ENCODE measurements at places on chromosomes 16 and 17. TPM values are rescaled to one million over a fixed set of nuclear protein-coding genes. Genes with fewer than 3 reads are reported as not detected.

Gene SLC35G6
- not detected for total RNA-seq

Gene SPATA32
- 0.39 TPM for total RNA-seq

Gene CD300LG
- not detected for total RNA-seq

DNA sequence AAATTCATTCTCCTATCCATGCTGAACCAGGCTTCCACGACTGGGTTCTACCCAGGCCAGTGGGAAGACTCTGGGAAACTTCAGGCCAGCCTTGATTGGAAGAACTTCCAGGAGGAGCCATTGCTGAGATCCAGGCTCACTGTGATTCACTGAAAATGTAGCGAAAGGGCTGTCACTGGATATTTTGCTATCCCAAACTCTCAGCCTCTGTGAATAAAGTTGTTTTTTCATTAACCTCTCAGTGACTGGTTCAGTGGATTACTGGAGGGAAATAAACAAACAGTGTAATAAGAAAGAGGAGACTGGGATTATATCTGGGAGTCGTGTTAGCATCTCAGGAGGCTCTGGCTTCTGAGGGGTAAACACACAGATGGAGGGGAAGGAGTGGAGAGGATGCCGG, 3.1 kb downstream of the FOXL1 start:
- no peak for DNase-seq

Gene EVPLL
- not detected for total RNA-seq

GRCh38 chr16:23072084-23072599, 77.1 kb downstream of the USP31 start:
- DNase-seq: no peak

Gene MMD
- total RNA-seq: 46.3 TPM

- DNase-seq: no peak
Measured at GRCh38 chr17:63295839-63296590, 150.1 kb downstream of the CYB561 start.

DNA sequence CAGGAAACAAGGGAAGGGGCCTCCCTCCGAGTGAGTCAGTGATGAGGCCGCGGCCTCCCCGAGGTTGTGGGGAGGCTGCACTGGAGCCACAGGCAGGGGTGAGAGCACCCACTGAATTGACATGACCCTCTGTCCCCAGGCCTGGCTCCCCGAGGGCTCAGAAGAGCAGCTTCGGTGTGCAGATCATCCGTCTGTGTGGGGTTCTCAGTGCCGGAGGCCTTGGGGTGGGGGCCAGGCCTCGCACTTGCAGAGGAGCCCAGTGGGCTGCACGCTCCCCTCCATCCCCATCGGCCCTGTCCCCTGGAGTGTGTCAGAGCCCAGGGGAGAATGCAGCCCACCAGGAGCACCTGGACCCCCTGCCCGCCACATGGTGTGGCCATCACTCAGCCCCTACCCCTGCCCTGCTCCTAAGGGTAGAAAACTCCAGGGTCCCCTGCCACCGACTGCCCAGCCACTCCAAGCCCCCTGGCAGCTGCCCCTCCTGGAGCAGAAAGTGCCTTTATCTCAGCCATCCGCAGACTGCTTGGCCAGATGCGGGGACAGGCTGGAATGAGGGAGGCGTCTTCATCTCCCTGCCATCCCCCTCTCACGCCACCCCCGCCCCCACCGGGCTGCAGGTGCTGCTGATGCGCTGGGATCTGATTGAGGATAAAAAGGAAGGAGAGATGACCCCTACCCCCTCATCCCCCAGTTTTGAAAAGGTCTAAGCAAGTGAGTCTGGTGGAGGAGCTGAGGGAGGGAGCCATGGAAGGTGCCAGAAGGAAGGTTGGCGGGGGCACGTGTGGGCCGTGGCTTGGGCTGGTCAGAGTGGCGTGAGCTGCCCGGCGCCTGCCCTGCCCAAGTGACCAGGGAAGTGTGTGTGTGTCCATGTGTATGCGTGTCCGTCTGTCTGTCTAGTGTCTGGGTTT, 358.3 kb downstream of the SEC14L1 start:
- DNase-seq: peak; percentile 5

DNA sequence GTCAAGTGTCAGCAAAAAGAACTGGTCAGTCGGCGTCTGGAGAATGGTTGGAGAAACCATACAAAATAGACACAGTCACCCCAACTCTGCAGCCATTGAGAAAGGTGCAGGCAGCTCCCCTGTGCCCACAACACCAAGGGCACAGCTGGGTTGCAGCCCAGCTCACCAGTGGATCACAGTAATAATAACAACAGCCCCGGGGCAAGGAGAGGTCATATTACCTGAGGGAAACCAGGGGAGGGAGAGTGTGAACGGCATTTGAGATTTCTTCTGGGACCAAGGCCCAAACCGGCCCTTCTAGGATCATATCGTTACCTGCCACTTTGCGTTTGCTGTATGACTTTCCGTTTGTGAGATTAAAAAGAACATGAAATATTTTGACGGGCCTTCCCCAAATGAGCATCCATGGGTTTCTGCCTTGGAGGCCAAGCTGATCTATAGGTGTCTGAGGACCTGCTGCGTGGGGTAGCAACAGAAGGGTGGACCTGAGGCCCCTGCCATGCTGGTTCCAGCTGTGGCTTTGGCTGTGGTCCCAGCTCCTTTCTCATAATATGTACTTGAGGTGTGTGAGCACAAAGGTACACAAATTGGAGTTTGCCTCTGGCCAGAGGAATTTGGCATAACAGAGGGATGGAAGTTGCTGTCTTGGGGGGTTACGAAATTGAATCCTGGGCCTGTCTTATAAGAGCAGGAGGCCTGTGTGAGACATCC, 154.6 kb downstream of the CMIP start:
- no peak for DNase-seq

- DNase-seq: no peak
Measured at GRCh38 chr17:28225271-28225670, 93.7 kb upstream of the TMEM97 start.

DNA sequence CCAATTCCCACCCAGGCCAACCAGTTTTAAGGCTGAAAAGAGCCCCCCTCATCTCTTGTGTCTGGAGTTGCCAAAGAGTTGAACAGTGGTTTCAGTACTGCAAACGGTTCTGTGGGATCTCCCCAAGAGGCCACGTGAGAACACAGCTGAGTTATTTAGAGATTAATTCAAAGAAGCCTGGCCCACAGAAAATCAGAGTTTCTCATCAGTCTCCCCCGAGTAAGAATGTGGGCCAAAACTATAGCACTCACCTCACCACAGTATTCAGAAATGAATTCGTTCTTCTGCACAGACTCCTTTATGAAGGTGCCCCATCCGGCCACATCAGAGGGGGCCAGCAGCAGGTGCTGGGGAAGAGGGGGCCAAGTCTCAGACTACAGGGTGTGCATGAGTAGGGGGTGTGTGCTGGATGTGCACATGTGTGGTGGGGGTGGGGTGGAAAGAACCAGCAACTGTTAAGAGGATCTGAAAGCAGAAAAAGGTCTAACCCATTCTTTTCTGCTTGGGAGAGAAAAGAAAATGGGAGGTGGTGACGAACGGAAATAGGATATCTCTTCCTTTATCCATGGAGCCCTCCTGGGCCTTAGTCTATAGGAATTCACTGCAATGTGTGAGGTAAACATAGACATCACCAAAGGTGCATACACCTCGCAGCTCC, 22.6 kb downstream of the CNTNAP1 start:
- no peak for DNase-seq

- DNase-seq: no peak
Measured at GRCh38 chr17:18959071-18959844, 7.3 kb downstream of the SLC5A10 start.

DNA sequence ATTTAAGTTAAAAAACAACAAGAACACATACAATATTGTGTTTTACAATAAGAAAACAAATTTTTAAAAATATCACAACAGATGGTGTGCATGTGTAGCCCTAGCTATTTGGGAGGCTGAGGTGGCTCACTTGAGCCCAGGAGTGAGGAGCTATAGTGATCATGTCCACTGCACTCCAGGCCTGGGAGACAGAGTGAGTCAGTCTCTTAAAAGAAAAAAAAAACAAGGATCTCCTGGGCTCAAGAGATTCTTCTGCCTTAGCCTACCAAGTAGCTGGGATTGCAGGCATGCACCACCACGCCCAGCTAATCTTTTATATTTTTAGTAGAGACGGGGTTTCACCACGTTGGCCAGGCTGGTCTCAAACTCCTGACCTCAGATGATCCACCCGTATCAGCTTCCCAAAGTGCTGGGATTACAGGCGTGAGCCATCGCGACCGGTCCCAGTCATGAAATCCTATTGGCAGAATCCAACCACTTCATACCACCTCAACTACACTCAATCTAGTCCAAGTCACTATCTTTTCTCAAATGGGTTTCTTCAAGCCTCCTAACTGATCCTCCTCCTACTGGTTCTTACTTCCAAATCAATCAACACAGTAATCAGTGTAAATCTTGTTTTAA, 55.0 kb downstream of the STH start:
- DNase-seq: no peak

- DNase-seq: no peak
Measured at GRCh38 chr16:89949121-89949742, 677 bp downstream of the DEF8 start.

Gene MFSD11
- total RNA-seq: 17.9 TPM

GRCh38 chr17:19724501-19725420, 8.4 kb upstream of the SLC47A2 start:
- DNase-seq: peak; percentile 42

GRCh38 chr17:65560628-65561451, 608 bp downstream of the AXIN2 start:
- peak; percentile 46 for DNase-seq

DNA sequence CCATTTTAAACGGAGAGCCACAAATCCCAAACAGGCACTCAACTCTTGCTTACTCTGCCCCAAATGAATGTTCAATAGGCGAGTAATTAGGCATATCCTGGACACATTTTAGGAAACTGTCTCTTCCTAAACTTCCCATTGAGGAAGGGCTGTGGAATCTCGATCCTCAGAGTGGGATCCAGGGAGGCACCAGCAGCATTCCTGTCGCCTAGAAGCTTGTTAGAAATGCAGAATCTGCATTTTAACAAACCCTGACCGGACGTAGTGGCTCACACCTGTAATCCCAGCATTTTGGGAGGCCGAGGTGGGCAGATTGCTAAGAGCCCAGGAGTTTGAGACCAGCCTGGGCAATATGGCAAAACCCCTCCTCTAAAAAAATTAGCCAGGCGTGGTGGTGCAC, 95.6 kb downstream of the GAS7 start:
- no peak for DNase-seq

DNA sequence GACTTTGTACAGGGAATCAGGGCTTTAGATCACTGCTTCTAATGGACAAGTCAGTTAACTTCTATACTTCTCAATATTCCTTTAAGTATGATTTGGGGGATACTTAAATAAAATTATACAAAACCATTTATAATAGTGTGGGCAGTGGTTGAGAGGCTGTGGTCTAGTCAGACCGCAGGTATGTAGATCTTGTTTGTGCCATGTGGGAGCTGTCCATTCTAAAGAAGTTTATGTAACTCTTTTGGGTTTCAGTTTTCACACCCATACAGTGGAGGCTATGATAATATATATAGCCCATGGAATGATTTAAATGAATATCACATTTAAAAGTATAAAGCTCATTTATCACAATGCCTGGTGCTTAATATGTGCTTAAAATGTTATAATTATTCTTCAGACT, 654.3 kb upstream of the KIF2B start:
- DNase-seq: no peak

DNA sequence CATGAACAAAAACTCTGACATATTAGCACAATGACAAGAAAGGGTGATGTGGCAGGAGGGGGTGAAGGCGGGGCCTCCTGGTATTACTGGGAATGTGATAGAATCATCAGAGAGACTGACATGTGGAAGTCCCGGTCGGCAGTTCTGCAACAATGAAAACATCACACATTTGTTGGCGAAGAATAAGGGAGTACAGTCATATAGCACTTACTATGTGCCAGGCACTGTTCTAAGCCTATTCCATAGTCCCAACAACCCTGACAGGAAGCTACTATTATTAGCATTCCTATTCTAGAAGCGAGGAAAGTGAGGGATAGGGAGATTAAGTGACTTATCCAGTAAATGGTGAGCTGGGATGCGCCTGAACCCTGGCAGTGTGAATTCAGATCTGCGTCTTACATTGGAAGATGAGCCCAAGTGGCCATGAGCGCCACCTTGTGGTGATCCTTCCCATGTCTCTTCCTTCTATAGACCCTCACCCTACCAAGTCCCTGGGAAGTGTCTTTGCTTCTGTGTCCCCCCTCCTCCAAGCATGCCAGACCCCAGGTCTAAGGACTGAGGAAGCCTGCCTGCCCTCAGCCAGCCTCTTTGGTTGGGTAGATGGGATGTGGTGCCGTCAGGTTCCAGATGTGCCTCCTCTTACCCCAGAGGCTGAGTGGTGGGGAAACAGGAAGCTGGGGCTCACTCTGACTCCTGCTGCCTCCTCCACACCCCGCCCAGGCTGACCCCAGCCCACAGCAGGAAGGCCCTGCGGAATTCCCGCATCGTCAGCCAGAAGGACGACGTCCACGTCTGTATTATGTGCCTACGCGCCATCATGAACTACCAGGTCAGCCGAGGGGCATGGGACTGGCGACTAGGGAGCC, 14.0 kb downstream of the FMNL1 start:
- DNase-seq: peak; percentile 64

DNA sequence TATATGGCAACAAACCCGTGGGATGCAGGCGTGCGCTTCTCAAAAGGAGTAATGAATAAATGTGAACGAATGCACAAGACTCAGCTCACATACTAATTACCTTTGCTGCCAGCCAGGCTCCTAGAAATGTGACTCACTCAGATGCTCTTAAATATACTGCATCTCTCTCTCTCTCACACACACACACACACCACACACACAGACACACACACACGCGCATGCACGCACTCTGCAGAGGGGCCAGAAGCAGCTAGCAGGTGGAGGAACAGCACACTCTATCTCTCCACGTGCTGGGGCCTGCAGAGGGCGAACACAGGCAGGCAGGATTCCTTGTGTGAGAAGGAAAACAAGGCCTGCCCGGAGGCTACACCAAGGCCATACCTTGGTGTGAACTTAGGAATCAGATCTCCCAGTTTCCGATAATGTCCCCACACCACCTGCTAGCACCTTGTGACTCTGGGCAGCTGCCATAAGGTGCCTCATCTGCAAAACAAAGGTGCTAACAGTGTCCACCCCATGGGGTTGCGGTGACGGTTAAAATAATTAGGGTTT, 5.3 kb downstream of the GPRC5B start:
- no peak for DNase-seq

GRCh38 chr17:15267996-15268395, 2.9 kb upstream of the PMP22 start:
- DNase-seq: no peak

DNA sequence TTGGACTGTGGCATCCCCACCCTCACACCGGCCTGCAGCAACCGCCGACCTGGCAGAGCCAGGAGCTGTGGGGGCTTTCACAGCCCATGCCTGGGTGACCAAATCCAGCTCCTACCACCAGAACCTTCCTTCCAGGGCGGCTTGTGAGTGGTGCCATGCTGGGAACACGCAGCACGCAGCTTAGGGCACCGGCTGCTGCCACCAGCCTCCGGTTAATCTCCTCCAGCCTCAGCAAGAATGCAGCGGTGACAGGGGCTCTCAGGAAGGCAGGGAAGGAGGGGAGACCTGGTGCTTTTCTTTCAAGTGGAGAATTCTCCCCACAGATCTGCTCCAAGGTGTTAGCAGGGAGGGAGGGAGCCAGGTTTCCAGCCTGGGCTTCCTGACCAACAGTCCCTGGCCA, 32.3 kb upstream of the ANKRD40CL start:
- no peak for DNase-seq

GRCh38 chr16:54290833-54291655, 4.5 kb upstream of the IRX3 start:
- no peak for DNase-seq

- DNase-seq: no peak
Measured at GRCh38 chr16:26505496-26505895, 561.2 kb upstream of the C16orf82 start.

All from activated B cell treated with CpG ODN at 0.5 μM for 24 hours (primary cell).